ENCODE measurements at places on chromosomes 6 and 20.

GRCh38 chr20:34549291-34549928 is 9.1 kb upstream of the MAP1LC3A start:
- DNase-seq = no peak

DNA sequence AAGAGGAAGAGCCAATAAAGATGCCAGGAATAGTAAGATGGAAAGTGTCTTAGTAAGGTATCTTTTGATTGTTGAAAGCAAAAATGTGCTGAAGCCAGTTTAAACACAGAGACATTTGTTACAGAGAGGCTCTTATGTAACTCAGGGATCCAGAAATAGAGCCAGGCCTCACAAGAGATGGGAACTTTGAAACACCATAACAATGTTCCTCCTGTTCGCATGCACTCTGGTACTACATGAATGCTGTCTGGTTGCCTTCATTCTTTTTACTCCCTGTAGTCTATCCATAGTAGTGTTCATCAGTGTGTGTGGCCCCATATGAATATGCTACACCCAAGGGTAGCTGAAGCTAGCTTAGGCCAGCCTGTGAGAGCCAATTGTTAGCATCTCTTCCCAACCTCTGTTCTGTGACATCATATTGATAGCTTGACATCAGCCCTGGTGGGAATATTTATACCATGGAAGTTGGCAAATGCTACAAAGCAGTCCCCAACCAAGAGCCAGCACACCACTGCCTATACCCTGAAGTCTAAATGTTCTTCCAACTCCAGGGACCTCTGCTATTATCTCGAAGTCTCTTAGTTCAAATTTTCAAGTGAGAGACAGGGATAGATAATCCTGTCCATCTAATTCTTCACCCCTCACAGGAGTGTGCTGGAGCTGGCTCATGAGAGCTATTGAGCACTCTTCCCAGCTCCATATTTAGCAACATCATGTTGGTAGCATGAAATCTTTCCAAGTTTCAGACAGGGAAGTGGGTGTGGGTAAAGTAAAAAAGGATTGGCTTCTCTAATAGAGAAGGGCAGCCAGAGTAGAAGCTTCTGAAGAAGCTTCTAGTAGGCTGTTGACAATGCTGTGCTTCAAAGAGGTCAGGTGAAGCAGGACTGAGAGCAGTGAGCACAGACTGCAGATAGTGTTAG is 7.0 kb downstream of the NDUFAF5 start:
- no peak for DNase-seq

DNA sequence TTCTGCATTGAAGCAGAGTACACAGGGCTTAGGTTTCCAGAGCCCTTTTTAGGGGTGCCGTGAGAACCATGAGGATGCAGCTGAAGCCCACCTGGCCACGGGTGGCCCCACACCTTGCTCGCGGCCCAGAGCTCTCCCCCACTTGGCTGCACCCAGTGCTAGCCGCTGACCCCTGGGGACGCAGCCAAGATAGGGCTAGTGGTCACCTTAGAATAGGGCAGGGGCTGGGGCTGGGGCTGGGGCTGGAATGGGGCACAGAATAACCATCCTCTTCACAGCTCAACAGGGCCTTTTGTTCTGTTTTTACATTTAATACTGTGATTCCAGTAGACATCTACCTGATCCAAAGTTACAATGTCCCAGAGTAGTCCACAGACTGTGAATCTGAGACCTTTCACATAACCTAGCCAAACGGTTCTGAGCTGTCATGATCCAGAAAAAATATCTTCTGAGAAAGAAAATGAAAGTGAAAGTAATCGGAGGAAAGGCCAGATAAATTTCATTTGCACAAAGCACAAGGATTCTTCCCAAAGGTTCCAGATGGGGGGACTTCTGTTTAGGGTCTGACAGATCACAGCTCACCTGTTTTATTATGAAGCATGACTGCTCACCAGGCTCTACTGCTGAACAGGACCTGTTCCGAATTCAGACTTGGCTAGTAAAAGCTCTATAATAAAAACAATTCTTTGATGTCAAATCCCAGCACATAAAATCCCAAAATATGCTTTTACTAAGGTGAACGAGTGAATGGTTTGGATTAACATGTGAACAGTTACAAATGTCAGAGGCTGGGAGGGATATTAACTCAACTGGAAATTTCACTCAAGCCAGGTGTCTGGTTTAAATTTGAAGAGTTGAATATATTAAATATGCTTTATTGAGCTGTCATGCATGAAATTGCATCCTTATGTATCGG is 401.9 kb downstream of the THBS2 start:
- no peak for DNase-seq

DNA sequence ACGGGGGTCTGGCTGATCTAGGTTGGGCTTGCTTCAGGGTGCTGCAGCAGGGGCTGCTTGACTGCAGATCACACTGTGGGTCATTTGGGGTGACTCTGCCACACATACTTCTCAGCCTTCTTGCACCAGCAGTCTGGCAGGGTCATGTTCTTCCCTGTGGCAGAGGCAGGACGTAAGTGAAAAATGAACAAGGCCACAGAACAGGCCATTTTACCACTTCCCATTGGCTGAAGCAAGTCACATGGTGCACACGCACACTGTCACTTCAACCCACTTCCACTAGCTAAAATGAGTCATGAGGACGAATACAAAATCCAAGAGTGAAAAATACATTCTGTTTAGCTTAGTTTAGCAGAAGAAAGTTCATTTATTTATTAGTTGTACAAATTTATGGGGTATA is 168.6 kb upstream of the GGTLC1 start:
- no peak for DNase-seq

DNA sequence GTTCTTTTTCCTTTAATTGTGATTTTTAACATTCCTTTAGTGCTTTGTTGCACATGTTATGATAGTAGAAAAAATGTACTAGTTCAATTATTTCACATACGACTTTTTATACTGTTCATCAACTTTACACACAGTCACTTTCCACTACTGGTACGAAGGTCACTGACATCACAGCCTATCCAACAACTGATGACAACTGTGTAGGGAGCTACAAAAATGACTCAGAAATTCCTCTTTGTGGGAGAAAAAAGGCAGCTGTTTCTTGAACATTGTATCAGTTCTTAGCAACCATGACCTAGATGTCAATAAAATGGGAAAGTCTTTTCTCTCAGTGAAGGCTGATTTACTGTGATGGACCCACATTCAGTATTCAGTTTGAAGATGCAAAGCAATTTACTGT is 7.0 kb upstream of the ID4 start:
- DNase-seq = no peak

- no peak for DNase-seq
Observed at GRCh38 chr6:112289038-112289566, 34.7 kb upstream of the LAMA4 start.

GRCh38 chr6:146087386-146087785 is 58.5 kb downstream of the GRM1 start:
- no peak for DNase-seq

- DNase-seq = no peak
Observed at GRCh38 chr6:107110200-107110599, 5.1 kb downstream of the BEND3 start.

DNA sequence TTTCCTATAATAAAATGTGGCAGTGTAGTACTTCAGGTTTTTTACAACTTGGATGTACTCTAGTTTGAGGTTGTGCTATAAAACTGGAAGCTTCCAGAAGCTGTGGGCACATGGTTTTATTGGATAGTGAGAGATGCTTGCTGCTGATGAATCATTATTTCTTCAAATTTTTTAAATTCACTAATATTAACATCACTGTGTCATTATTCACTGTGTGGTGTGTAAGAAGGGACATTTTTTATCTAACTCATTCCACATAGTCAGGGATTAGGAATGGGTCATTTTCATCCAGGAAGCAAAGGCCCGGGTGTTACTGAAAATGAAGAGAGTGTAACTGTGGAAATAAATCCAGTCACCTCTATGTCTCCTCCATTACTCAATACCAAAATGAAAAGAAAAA is 421.0 kb downstream of the TENT5A start:
- DNase-seq = no peak

GRCh38 chr6:102137859-102138258 is 744.4 kb downstream of the GRIK2 start:
- DNase-seq = no peak

DNA sequence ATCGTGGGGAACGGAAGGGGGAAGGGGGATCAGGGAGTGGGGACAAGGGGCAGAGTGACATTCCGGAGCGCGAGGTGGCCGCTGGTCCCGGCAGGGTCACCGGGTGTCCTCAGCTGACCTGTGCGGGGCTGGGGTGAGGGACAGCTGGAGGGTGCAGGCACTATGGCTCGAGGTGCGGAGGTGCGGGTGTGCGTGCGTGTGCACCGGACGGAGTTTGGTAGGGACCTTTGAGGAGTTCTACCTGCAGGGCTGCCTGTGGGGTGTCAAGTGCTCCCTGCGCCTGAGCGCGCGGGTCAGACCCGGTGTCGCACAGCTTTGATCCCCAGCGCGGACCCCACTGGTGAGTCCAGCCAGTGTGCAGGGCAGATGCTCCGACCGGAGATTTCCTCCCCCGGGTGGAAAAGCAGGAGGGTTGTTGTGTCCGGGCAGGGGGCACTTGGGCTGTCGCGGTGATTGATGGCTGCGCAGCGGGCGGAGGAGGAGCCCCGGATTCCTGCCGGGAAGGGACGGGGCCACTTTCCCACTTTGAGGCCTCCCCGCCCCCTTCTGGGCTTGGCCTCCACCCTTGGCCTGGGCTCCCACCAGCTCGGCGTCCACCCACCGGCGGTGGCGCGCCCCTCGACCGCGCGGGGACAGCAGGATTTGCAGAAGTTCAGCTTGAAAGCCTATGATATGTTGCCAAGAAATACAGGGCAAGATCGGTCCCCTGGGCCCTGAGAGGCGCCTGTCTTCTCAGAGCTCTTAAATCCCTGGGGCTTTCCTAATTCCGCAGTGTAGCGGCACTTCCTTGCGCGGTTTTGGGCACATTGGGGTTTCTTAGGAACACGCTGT is 658 bp downstream of the RIN2 start:
- peak; percentile 53 for DNase-seq

- no peak for DNase-seq
Observed at GRCh38 chr6:124205921-124206320, 402.3 kb downstream of the NKAIN2 start.

Data from NCI-H1436 (cell line).